Heart left ventricle (tissue), 16 donors: ENCODE measurements at places on chromosomes 2 and 18. TPM values are rescaled to one million over a fixed set of nuclear protein-coding genes. Genes with fewer than 3 reads are reported as not detected.

DNA sequence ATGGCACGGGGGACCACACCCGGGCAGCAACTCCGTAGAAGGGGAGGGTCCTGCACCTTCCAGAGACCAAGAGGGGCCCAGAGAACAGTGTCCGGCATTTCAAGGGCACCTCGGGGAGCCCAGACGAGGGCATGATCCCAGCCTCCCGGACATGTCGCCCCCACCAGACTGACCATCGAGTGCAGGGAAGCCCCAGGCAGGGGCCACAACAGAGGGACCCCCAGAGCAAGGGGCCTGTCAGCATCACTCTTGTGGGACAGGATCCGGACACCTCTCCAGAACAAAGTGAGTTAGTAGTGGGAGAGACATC, 50.4 kb upstream of the CTDP1 start:
- DNase-seq = no peak

DNA sequence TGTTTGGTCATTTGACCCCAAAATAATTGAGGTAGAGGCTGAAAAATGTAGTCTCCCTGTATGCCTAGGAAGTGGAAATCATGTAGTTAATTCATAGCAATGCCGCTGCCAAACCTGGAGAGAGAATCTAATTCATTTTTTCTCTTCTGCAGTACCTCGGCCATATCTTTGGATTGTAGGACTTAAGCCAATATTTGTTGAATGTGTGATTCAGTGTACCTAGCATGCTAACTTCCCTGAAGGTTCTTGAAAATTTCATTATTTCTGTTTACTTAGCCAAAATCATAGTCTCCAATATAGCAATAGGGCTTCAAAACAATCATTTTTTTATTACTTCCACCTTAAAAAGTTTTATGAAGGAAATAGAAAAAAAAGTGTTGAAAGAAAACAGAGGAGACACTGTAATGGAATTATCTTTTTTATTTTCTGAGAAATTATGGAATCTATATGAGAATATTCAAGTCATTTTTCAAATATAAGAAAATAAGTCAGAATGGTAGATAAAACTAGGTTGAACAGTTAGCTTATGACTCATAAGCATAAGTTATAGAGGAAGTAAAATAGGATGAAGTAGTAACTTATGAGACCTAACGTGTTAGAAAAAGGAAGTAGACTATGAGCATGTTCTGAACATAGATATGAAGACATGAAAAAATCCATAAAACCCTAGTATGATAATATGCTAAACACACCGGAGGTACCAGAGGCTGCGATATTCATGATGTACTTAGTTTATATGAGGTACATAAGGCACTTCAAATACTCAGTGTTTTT, 35.2 kb upstream of the CDH19 start:
- DNase-seq = no peak

DNA sequence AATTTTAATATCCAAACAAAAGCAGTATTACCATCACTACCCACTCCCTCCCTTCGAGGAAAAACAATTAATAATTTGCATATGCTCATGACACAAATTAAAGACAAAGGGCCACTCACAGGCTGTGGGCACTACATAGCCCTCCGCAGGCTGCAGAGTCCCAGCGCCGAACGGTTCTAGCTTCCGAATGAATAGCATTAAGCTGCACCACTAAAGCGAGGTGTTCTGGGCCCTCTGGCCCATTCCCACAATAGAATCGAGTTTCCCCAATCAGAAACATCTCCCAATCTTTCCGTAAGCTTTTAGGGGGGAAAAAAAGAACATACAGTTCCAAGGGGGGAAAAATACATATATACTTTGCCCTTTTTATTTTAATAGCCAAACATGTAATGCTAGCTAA, 14.5 kb upstream of the SIX3 start:
- DNase-seq = no peak

Gene ACTG2
- total RNA-seq = 3.8 TPM

- no peak for DNase-seq
Measured at GRCh38 chr2:69046221-69046662, 33.3 kb downstream of the ANTXR1 start.

GRCh38 chr2:58720033-58720769, 479.1 kb upstream of the FANCL start:
- no peak for DNase-seq
